NCI-H2081 treated with DMSO at 0.1 percent for 48 hours (cell line): ENCODE measurements at places on chromosomes 1 and 21.

GRCh38 chr1:41812051-41812450 lies 106.7 kb downstream of the HIVEP3 start:
- DNase-seq = peak; percentile 68

DNA sequence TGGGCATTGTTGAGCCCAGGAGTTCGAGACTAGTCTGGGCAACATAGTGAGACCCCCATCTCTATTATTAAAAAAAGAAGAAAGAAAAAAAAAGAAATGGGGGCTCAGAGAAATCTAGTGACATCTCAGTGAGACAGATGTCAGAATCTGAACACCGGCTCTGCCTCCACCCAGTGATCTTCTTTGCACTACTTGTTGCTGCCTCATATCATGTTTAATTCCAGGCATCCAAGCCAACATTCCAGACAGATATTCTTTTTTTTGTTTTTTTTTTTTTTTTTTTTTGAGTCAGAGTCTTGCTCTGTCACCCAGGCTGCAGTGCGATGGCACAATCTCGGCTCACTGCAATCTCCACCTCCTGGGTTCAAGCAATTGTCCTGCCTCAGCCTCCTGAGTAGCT lies 5.0 kb upstream of the ARL8A start:
- DNase-seq = no peak

DNA sequence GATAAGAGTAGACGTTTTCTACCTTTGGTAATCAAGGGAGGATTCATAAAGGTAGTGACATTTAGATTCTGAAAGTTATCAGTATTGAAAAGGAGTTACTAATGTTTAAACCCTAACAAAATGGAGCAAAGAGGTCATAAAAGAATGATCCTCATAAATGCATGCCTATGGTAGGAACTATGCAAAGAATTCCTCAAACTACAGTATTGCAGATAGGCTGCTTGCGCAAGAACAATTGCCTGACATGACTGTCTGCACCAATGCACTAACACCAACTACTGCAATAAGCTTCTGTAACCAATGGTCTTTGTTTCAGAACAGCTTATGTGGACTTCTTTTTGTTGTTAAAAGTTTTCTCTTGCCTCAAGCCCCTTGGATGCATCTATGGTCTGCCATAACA lies 597.3 kb upstream of the ADGRL4 start:
- no peak for DNase-seq

DNA sequence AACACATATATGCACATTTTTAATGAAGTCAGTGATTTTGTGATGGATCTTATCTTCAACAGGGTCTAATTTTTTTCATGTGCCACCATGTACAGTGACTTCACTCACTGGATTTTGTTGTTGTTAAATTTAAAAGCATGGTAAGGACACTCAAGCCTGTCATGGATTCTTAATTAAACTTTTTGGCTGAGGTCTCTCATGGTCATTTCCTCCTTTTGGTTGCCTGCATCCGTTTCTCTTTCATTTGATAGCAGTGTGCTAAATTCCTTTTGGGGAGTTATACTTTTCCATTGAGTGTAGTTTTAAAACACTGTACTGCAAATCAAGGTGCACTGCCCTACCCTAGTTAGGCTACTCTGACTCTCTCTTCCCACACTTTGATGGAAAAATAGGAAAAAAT lies 13.2 kb upstream of the CRB1 start:
- no peak for DNase-seq

DNA sequence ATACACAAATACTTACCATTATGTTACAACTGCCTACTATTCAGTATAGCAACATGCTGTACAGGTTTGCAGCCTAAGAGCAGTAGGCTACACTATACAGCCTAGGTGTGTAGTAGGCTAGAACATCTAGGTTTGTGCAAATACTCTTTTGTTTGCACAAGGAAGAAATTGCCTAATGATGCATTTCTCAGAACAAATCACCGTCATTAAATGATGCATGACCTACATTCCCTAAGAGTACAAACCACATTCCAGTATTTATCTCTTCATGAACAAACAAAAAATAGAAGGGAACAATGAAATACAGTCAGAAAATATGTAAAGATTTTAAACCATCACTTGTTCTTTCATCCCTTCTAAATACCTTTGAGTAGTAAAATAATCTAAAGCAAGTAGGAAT lies 109.7 kb upstream of the HP1BP3 start:
- no peak for DNase-seq

DNA sequence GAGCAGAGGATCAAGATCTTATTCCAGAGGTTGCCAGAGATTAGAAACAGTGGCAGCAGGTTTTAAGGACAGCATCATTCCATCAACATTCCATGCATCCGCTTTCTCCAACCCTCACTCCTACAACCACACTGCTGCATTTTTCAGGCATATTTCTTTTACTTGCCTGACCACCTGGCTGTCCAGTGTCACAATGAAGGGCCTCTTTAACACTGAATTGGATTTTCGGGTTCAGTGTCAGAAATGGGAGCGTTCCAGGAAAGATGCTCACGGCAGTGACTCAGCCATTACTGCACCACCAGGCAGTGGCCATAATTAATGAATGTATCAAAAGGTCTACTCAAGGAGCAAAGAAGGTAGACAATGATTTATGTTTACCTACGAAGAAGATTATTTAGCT lies 200.4 kb upstream of the ESRRG start:
- DNase-seq = no peak

GRCh38 chr1:201626629-201627275 lies 87.8 kb downstream of the NAV1 start:
- no peak for DNase-seq

GRCh38 chr1:6028042-6028850 lies 17.4 kb upstream of the KCNAB2 start:
- no peak for DNase-seq

GRCh38 chr1:109241344-109241743 lies 8.0 kb upstream of the CELSR2 start:
- DNase-seq = no peak

- DNase-seq = no peak
These were observed 27.1 kb upstream of the C1orf105 start for GRCh38 chr1:172393354-172393753.

GRCh38 chr1:52920791-52921291 lies 699 bp downstream of the ECHDC2 start:
- no peak for DNase-seq

GRCh38 chr21:37450445-37450941 lies 83.9 kb downstream of the DYRK1A start:
- DNase-seq = no peak

GRCh38 chr21:15001113-15001512 lies 63.7 kb downstream of the NRIP1 start:
- no peak for DNase-seq

DNA sequence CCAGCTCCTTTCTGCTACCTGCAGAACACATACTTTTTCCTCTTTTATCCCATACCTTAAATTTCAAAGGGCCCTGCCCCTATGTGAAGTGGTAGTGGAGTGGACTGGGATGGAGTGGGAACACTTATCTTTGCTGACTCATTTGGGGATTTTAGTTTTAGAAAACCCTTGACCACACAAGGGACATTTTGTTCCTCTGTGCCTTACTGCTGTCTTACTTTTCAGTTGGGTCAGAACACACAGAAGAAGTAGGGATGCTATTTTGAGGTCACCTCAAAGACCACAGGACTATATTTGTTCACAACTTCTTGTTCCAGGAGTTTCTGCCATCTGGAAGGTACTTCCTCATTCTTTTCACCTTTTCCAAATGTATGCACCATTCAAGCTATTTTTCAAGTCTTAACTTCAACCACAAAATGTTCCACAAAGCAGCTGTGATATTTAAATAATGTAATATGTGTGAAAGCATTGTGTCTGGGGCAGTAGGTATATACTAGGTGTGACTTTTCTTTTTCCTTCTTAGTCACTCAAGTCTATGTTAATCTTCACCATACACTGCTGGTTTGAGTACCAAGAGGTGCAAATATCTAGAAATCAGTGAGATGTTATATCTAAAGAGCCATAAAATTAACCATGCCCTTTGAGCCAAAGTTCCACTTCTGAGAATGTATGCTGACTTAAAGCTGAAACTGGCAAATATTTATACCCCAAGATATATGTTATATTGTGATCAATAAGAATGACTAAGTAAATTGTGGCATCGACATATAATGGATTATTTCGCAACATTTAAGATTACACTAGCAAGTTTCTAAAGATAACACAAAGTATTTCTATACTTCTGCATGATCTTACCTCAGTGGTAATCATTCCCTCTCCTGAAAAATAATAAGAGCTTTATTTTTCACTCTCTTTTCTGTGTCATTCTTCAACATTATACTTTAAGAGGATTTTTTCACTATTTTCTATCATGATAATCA lies 308.5 kb downstream of the MRPL39 start:
- no peak for DNase-seq

GRCh38 chr1:7012461-7012924 lies 227.2 kb downstream of the CAMTA1 start:
- no peak for DNase-seq

DNA sequence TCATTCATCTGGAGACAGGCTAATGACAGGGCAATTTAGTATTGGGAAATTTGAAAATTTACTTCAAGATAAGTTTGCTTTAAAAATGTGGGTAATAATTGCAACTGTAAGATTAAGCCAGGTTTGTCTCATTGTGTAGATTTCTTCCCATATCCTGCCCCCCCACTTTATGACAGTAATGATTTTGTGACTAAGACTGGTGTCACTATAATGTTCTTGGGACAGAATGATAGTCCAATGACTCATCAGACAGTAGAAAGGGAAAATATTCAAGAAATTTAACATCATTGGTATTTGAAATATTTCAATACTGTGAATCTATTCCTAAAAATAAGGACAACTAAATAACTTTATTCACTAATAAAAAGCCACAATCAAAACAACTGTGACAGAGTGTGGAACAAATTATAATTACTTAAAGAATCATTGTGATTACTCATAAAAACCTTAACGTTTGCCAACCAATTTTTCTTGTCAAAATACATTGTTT lies 36.7 kb downstream of the FH start:
- no peak for DNase-seq

- no peak for DNase-seq
These were observed 175.3 kb downstream of the PRDM16 start for GRCh38 chr1:3244025-3244926.

DNA sequence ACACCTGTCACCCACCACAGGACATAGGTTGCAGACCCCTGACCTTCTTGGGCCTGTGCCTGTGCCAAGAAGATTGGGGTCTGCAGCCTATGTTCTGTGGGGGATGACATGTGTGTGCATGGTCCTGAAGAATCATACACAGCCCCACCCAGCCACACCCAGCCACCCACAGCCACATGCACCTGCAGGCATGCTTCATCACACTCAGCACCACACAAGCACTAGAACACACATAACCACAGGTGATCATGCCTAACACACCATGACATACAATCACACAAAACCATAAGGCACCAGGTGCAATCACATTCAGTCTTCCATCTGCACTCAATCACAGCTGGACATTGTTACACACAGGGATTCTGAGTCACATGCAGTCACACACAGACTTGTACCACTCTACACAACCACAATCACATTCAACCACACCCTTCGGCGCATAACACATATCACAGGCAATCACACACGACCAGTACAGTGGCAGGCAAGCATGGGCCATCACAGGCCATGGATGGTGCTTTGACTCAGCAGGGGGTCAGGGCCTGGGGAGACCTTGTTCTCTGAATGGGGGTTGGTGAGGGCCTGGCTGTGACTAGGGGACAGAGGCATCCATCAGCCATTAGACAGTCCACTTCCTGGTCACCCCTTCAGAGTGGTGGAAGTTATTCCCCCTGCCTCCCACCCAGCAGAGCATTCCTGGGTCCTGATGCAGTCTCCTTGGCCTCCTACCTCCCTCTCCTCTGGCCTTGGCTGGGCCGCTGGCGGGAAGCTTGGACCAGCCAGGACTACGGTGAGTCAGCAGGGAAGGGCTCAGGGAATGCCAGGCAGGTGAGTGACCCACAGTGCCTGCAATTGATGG lies 44.3 kb upstream of the EPS8L3 start:
- no peak for DNase-seq

GRCh38 chr1:11156441-11156840 lies 32.7 kb upstream of the ANGPTL7 start:
- no peak for DNase-seq

- DNase-seq = no peak
These were observed 35.1 kb downstream of the ATP1A1 start for GRCh38 chr1:116408193-116408592.

GRCh38 chr1:69794831-69795230 lies 227.1 kb downstream of the LRRC7 start:
- DNase-seq = no peak

GRCh38 chr1:202170726-202171125 lies 10.3 kb upstream of the PTPN7 start:
- no peak for DNase-seq

GRCh38 chr1:92707292-92707691 lies 77.6 kb downstream of the EVI5 start:
- no peak for DNase-seq

DNA sequence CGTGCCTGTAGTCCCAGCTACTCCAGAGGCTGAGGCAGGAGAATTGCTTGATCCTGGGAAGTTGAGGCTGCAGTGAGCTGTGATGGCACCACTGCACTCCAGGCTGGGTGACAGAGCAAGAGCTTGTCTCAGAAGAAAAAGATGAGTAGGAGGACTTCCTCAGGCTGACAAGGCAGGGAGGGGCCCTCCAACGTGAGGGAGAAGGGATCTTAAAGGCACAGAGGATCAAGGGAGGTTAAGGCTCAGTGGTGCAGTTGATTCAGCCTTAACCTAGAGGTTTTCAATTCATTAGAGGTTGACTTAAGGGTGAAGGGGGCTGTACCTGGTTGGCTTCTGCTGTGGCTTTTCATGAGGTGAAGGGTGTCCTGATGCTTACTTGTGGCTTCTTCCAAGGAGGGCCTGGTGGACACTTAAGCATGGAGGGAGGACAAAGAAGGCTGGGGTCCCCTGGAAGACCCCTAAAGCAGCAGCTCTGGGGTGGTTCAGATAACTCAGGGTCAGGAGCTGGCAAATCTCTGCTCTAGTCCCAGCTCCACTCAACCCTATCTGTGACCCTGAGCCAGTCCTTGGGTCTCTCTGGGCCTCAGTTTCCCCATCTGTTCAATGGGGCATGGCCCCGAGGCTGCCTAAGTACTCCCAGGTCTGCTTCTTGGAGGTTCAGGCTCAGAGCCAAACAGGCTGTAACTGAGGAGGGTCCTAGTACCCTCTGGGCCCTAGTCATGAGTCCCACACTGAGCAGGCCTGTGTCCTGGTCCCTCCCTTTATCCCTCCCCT lies 6.3 kb downstream of the EXTL1 start:
- no peak for DNase-seq

DNA sequence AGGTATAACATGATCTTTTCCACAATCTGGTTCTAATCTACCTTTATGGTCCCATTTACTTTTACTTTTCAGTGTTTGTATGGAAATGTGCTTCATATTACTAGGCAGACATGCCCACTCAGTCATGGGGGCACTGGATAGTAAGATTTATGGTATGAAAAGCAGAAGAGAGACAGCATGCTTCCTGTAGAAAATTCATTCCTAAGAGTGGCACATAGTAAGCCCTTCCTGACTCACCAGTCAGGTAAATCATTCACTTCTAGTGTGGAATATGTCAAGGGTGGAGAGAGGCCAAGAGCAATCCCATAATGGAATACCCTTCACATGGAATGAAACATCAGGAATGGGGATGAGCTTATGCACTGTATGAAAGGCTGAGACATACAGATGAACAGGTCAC lies 49.5 kb upstream of the BCL10 start:
- DNase-seq = no peak

- peak; percentile 14 for DNase-seq
These were observed 9.6 kb downstream of the ENSA start for GRCh38 chr1:150619576-150620509.

- DNase-seq = no peak
These were observed 102.3 kb downstream of the TMEM53 start for GRCh38 chr1:44571712-44572571.

GRCh38 chr1:4081806-4082711 lies 182.0 kb upstream of the C1orf174 start:
- no peak for DNase-seq
